ENCODE measurements at places on chromosomes 16 and 17.
A peak's percentile ranks its signal among the peaks of the same experiment; 100 is the strongest.

DNA sequence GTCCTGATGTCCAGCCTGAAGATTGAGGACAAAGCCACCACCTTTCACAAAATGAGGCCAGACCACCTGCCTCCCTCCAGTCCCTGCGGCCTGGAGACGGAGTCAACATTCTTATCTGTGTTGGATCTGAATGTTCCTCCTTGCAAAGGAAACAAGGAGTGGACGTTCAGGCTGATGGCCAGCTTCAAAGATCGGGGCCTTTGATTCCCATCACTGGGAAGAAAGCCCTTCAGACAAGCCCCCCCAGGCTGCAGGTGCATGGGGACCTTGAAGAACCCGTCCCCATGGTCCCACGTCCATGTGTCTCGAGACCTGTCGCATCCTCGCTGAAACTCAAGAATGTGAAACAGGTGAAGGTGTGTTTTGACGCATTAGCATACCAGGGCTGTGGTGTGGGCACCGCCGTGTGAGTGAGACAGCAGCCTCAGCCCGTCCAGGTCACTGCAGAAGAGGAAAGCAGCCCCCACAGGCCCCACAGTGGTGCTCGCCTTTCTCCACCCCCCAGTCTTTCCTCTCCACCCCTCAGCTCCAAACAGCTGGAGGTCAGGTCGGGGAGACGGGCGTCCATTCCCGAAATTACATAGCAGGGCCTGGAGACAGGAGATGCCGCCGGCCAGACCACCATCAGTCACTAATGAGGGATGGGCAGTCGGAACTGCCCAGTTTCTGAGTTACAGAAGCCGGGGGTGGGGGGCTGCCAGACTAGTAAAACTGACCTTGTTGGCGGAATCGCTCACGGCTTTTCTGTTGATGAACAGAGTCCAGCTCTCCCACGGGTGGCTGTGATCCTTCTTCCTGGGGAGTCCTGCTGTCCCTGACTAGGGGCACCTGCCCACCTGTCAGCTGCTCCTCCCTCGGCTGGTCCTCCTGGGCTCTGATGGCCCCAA is 877 bp upstream of the CSNK1D start:
- DNase-seq, result no peak

DNA sequence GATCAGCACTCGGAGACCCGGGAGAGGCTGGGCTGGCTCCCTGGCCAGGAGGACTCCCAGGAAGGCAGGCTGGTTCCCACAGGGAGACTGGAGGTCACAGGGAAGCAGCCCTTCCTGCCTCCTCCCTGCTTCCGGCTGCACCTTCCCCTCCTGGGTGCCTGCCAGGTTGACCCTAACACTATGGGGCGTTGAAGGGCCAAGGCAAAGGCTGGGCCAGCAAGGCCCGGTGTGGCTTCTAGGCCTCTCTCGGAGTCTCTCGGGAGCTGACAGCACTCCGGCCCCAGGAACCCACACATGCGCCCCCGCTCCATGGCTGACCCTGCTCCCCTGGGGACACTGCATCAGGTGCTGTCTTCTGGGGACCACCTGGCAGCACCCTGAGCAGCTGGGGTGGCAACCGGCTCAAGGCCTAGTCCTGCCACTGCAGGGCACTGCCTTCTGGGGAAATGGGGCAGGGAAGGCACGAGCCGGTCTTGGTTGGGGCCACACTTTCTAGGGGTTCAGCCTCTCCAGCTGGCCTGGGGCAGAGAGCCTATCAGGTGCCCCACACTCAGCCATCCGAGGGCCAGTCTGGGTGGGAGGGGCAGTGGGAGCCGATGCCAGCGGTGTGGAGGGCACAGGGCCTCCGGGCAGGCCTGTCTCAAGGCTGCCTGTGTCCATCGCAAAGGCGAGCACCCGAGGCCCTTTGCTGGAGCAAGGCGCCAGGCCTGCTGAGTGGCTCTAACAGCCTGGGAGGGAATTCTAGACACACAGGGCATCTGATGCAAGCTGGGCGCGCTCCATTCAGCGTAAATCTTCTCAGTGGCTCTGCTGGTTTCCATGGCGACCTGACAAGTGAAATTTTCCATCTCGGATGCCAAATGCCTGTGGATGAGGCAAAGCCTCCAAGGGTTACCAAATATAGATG is 5.6 kb upstream of the MTSS2 start:
- no peak for DNase-seq

GRCh38 chr16:9040800-9041412 is 50.5 kb upstream of the HAPSTR1 start:
- no peak for DNase-seq

DNA sequence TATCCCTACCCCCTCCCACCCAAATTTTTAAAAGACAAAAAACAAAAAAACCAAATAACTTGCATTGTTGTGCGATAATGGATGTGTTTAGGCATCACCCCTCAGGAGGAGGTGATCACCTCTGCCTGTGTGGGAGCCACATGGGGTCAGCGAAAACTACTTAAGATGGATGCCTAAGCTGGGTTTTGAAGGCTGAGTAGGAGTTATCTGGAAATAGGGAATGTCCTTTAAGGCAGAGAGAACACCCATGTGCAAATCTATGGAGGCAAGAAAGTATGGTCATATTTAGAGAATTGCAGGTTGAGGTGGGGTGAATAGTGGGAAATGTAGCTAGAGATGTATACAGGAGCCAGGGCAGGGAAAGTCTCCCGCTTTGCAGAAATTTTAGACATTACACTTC is 5.6 kb upstream of the TACO1 start:
- DNase-seq, result no peak

GRCh38 chr16:84047206-84047605 is 4.6 kb upstream of the SLC38A8 start:
- no peak for DNase-seq

DNA sequence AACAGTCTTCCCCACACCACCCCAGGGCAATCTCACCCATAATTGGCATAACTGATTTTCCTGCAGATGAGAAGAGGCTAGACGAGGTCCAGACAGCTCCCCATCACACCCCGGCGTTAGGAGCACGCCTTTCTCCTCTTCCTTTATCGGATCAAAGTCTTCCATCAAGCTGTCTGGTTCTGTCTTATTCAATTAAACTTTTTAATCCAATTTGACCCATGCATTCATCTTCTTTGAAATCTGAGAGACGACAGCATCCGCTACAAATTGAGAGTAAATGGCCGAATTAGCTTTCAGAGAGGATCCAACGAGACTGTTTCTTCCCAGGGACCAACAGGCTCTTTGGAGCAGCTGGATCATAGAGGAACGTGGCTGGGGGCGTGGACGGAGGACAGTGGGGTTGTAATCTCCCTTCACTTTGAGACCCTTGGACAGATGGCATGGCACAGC is 44.4 kb upstream of the GPRC5B start:
- DNase-seq, result no peak

DNA sequence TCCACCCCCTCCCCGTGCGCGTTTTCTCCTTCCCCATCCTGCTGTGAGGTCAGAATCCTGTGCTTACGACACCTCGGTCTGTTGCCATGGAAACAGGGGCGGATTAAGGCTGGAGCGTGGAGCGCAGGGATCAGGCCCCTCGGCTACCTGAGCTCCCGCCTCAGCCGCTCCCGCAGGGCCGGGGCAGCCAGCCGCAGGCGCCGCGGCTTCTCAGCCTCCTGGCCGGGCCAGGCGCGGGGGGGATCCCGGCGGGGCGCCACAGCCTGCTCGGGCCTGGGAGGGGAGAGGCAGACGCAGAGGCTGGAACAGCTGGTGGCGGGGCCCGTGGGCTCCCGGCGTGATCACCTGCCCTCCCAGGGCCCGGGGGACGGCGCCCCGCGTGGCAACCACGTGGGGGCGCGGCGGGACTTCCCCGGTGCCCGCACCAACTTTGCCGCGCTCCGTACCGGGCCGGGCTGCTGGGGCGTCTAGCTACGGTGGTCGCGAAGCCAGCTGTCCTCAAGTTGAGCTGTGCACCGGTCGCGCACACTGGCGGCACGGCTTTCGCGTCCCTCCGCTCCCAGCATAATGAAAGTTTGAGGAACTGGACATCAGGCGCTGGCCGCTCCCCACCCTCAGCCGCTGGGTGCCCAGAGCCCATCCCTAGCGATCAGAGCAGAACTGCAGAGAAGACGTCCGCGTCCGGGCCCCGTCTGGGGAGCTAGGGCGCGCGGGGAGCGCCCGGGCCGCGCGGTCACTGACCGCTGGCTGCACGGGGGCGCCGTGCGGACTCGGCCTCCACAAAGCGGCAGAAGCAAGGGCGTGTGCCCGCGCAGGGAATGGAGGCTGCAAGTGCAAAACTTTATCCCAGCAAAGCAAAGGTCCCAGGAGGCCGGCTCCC is 1.2 kb downstream of the RTN4RL1 start:
- peak; percentile 79 for DNase-seq

All from suppressor macrophage (primary cell).